ENCODE measurements at places on chromosomes 12 and 14.

DNA sequence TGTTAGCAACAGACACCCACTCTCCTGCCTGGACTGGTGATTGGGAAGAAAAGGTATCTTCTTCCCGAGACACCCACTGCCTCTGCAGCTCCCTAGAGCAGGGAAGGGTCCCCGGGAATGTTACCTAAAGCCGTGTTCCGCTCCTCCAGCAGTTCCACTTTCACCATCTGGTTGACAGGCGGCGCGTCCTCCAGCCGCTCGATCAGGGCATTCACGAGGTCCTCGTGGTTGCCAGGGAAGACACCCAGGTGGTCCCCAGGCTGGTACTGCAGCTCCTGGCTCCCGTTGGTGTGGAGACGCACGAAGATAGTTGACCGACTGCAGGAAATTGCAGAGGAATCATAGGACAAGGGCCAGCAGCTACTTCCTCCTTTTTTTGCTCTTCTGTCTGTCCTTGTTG lies 44.2 kb upstream of the FBXO21 start:
- DNase-seq: no peak

DNA sequence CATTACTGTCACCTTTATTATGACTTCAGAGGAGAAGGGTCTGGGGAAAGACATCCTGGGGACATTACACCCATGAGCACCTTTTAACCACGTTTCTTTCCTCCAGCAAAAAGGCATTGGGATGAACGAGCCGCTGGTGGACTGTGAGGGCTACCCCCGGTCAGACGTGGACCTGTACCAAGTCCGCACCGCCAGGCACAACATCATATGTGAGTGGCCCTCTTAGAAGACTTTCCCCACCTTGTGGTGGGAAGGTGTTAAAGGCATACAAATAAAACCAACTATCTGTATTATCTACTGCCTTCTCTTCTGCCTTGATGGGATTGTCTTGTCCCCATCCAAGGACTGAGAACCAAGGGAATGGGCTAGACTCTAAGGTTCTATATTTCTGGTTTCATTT lies 6.0 kb downstream of the PSMD9 start:
- peak; percentile 57 for DNase-seq

DNA sequence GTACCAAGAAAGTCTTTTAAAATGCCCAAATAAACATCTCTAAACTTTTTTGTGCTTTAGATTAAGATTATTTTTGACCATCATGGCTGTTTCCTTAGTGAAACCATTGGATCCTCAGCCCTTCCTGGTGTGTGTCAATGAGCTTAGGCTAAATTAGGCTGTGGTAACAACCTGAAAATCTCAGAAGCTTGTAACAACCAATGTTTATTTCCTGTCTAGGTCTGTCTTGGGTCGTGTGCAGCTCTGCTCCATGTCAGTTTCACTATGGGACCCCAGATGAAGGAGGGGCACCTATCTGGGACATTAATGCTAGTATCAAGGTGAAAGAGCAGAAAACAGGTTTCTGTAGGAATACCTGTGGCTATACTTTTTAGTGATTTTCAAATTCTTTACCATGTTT lies 49.9 kb downstream of the KCNMB4 start:
- no peak for DNase-seq

DNA sequence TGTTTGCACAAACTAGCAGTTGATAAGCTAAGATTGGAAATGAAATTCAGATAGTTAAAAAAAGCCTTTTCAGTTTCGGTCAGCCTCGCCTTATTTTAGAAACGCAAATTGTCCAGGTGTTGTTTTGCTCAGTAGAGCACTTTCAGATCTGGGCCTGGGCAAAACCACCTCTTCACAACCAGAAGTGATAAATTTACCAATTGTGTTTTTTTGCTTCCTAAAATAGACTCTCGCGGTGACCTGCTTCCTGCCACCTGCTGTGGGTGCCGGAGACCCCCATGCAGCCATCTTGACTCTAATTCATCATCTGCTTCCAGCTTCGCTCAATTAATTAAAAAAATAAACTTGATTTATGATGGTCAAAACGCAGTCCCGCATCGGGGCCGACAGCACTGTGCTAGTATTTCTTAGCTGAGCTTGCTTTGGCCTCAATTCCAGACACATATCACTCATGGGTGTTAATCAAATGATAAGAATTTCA lies 335.6 kb downstream of the TMEM121 start:
- no peak for DNase-seq

DNA sequence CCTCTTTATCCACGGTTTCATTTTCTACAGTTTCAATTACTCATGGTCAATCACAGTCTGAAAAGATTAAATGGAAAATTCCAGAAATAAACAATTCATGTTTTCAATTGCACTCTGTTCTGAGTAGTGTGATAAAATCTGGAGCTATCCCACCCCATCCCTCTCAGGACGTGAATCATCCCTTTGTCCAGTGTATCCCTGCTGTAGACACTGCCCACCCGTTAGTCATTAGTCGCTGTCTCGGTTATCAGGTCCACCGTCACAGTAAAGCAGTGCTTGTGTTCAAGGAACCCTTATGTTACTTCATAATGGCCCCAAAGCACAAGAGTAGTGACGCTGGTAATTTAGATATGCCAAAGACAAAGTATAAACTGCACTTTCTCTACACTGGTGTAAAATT lies 141.0 kb upstream of the LMNTD1 start:
- no peak for DNase-seq

DNA sequence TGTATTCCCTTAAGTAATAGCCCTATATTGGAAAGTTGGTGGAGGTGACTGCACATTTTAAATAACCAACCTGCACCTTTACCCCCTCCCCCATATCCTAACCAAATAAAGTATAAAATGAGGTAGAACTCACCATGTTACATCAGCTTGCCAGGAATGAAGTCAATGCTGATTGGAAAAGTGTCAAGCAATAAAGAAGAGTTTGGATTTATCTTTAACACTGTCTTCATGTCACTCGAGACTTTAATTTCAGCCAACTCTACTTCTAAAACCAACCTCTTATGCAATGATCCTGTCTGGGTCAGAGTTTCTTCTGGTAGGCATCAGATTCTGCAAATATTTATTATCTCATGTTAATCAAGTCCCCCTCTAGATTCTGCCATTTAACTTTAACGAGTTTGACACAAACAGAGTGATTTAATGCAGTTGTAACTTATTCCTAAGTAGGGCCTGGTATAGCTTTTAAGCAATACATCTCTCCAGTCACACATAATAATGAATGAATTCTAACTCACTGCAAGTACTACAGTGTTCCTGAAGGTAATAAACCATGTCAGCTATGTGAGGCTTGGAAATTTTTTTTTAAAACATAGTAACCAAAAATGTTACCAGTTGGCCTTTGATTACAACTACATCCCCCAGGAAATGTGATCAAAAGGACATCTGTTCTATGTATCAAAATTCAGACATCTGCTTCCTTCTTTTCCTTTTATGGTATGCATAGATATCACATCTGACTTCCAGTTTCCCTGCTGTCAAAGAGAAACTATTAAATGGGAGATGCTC lies 98.7 kb downstream of the ERGIC2 start:
- peak; percentile 54 for DNase-seq

- no peak for DNase-seq
These were observed 11.1 kb downstream of the KRT75 start for GRCh38 chr12:52423035-52423434.

GRCh38 chr14:79040790-79041189 lies 870.6 kb downstream of the NRXN3 start:
- peak; percentile 51 for DNase-seq

- peak; percentile 88 for DNase-seq
These were observed 15.7 kb upstream of the FAM222A start for GRCh38 chr12:109697877-109698468.

- no peak for DNase-seq
These were observed 215.0 kb downstream of the KIF26A start for GRCh38 chr14:104353221-104353920.

- no peak for DNase-seq
These were observed 3.3 kb upstream of the RPLP0 start for GRCh38 chr12:120204171-120204570.

DNA sequence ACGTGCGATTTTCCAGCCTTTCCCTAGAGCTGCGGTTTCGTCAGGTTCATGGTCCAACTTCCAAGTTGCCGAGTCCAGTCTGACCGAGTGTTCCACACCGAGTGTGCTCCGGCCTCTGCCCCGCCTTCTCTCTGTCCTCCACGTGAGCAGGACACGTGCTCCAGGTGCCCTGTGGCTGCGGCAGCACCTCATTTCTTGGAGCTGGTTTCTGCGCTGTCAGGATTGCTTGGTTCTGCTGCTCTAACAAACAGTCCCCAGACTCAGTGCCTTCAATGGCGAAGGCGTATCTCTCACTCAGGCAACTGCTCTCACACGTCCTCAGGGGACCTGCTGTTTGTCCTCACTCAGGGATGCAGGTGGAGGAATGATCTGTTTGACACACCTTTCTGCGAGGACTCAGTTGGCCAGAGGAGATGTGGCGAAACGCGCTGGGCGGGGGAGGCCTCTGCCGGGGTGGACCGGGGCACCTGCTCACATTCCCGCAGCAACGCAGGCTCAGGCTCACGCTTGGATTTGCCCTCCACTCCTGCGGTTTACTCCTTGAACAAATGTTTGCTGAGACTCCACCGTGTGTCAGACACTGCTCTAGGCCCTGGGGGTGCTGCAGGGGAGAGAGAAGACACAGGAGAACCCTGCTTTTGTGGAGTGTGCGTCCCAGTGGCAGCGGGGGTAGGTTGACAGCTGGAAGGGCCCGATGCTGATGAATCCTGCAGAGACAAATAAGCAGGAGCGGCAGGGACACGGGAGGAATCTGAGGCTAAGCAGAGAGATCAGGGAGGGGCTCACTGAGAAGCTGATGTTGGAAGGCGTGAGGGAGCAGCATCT lies 63.4 kb upstream of the FBRSL1 start:
- DNase-seq: no peak

GRCh38 chr14:75088566-75089373 lies 19.3 kb downstream of the ZC2HC1C start:
- DNase-seq: peak; percentile 84

GRCh38 chr12:109947521-109947920 lies 47.4 kb downstream of the TCHP start:
- DNase-seq: peak; percentile 47

- no peak for DNase-seq
These were observed 58.6 kb downstream of the C14orf132 start for GRCh38 chr14:96097752-96098151.

- DNase-seq: no peak
These were observed 204.0 kb downstream of the AACS start for GRCh38 chr12:125269276-125269675.

GRCh38 chr14:55625481-55625880 lies 45.5 kb downstream of the KTN1 start:
- no peak for DNase-seq

- no peak for DNase-seq
These were observed 342.9 kb downstream of the PAWR start for GRCh38 chr12:79347866-79348265.

GRCh38 chr12:27578689-27579372 lies 54.8 kb downstream of the PPFIBP1 start:
- no peak for DNase-seq

- DNase-seq: no peak
These were observed 12.8 kb upstream of the MLEC start for GRCh38 chr12:120674097-120674636.

- peak; percentile 13 for DNase-seq
These were observed 36.3 kb upstream of the NT5DC3 start for GRCh38 chr12:103877288-103877687.

DNA sequence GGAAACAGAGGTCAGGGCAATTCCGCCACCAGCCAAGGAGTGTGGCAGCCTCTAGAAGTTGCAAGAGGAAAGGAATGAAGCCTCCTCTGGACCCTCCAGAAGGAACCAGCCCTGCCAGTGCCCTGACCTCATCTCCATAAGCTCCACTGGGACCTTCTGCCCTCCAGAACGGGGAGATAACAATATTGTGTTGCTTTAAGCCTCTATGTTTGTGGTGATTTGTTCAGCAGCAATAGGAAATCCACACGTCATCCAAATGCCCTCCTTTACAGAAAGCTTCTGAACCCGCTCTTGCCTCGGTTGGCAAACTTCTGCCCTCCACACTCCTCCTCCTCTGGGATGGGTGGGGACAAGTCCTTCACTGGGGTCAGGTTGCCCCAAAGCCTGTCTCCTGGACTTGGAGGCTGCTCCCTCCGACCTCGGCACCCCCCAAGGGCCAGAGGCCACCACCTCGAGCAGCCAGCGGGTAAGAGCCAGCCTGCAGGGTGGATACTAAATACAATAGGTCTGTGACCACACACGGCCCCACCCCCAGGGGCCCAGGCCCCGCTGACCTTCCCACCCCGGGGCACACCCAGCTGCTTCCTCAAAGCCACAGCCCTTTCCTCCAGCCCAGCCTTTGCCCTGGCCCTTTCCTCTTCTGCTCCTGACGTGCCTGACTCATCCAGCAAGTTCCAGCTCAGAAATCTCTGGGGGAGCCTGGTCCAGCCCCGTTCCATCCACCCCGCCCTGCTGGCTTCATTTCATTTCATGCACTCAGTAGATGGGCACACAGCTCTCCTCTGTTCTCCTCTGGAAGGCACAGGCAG lies 58.7 kb upstream of the NCOR2 start:
- peak; percentile 73 for DNase-seq

- peak; percentile 14 for DNase-seq
These were observed 25.3 kb downstream of the CLEC2A start for GRCh38 chr12:9906873-9907272.

- no peak for DNase-seq
These were observed 1133.2 kb upstream of the TMEM132C start for GRCh38 chr12:127133675-127134335.

DNA sequence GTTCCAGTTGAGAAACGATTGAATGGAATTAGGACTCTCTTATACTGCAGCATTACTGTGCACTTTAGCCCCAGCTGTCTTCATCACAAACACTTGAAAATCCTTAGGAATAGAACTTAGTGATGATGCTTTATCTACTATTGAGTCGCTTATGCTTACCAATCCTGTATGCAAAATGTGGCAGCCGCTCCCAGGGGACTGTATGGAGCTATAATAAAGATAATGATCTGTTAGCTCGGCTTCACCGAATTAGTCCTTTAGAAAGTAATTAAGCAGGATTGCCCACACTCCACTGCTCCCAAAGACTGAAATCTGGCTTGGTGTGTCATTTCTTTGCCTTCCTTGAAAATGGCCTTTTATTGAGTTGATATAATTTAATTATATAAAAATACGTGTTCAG lies 10.6 kb downstream of the EML1 start:
- DNase-seq: no peak

DNA sequence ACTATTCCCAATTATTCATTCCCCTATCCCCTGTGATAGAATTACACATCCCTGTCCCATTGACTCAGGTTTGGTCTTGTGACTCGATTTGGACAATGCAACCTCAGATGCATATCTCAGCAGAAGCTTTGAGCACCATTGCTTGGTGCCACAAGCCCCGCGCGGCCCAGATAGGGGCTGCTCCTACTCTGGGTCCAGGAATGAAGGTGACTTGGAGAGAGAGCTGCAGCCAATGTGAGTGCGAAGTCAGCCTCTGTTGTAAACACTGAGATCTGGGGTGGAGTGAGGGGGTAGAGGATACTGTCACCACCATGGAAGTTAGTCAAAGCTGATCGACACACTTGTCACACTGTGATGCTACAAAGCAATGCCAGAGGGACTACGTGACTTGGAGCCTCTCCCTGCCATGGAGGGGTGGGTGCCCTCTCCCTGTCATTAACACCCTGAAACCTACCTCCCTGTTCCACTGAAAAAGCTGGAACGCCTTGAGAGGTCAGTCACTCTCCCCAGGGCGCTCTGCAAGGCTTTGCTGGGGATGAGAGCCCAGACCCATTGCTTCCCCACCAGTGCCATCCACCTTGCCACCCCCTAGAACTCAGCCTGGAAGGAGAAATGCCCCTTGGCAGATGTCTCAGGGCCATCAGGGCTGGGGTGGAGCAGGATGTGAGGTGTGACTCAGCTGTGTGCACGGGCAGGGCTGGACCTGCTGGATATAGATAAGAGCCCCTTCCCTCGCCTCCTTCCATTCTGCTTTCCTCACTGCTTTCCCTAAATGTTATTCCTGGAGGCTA lies 6.6 kb upstream of the PLEK2 start:
- peak; percentile 93 for DNase-seq
